ENCODE measurements at places on chromosomes 3 and 15.

DNA sequence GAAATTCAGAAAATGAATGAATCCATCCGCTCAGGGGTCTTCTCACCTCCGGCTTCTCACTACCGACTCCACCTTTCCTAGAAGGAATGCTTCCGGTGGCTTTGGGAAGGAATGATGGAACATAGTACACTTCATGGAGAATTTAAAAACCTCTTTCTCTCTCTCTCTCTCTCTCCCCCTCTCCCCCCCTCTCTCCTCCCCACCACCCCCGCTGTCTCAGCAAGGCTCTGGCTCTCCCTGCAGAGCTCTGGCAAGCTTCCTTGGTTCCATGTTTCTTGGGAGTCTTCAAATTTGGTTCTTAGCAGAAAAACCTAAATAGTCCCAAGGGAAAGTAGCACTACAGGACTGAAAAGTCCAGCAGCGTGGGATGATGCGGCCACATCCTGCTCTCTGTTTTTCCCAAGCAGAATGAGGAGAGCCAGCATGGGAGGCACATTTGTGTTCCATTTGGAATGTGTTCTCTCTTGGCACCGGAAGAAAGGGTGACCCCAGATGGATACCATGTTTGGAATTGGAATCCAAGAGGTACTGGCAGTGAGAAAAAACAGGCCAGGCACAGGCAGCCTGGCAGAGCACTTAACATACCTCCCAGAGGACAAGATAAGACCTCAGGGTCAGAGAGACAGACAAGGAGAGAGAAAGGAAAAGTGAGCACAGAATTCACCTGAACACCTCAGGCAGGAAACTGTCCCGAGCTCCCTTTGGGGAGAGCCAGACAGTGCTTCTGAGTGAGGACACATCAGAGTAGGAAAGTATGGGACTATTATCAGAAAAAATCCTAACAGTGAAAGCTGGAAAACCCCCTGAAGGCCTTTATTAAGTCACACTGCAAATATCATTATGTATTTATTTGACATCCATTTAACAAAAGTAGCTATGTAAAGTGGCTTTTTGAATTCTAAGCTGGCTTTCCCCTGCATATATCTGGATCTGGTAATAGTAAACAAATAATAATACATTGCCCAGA lies at the start of gene POPDC2:
POPDC2 (minus strand) TSS at position 116 of the 967 bp plus-strand sequence. CDS start 166 bp downstream, outside the sequence.
- no peak for DNase-seq

GRCh38 chr3:150547045-150547741 lies 606 bp downstream of the EIF2A start:
- no peak for DNase-seq

DNA sequence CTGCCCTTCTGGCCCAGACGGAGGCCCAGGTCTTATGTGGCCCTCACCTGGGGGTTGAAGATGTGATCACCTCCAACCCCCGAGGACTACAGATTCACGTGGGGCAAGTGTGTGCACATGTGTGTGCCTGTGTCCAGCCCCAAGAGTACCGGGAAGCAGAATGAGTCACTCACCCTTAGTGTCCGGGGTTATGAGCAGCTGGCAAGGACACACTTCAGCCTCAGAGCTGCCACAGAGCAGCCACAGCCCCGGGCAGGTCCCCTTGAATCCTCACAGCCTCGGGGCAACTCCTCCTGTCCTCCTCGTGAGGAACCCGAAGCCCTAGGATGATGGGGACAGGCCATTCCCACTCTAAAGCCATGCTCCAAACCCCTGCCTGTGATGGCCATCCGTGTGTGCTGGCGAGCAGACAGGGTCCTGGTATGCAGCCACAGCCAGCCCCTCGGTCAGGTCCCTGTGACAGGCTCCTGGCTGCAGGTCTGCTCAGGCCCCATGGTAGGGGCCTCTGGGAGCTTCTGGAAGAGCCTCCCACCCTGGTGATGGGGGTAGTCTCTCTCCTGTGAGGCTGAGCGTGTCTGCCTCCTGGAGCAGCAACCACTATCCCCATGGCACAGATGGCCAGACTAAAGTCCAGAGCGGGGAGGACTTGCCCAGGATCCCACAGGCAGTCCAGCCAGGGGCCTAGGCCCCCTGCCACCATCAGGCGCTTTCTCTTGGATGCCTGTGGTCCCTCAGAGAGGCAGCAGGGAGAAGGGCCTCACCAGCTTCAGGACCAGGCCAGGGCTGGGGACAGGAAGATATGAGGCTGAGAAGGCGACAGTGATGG lies 852 bp downstream of the STAB1 start:
- DNase-seq = no peak

- no peak for DNase-seq
Measured at GRCh38 chr3:128309026-128309425, 155.7 kb downstream of the EEFSEC start.

GRCh38 chr3:9947025-9947995 lies 4.9 kb downstream of the PRRT3 start:
- DNase-seq = no peak

GRCh38 chr3:112811917-112812660 lies 34.6 kb downstream of the CD200R1L start:
- DNase-seq = no peak

GRCh38 chr3:45345846-45346580 lies 42.4 kb upstream of the LARS2 start:
- no peak for DNase-seq

DNA sequence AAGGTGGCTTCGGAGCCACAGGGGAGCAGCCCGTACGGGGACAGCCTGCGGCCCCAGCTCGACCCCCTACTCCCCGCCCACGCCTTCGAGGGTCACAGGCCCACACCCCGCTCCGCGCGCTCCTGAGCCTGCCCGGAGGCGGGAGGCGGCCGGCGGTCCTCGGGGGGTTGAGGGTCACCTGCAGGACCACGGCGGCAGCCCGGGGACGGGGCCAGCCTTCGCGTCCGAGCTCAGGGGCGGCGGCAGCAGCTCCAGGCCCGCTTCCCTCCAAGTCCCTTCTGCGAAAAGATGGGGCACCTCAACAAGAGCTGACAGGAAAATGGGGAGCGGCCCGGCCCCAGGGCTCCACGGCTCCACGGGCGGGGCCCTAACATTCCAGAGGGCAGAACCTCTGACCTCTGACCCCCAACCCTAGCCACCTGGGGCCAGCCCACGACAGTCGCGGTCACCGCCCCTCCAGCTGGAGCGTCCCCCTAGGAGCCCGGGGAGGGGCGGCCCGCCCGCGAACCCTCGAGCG lies 428 bp downstream of the LYSMD4 start:
- no peak for DNase-seq

DNA sequence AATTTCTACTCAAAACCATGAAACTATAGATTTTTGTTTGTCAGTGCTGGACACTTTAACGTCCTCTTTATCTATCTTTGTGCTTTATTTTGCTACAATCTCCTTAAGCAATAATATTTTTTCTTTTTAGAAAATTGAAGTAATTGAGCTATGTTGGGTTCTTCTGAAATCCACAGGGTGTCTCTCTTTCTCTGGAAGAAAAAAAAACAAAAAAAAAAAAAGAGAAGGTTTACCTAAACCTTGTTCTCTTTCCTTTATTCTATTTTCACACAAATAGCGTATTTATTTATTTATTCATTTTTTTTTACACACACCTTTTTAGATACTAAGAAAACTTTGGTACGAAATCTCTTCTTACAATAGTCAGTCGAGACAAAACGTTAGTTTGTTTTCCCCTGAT lies 601.0 kb downstream of the EDEM1 start:
- no peak for DNase-seq

GRCh38 chr15:37340438-37340837 lies 240.1 kb upstream of the MEIS2 start:
- DNase-seq = no peak

Data from hematopoietic multipotent progenitor cell treated with erythropoietin and hydrocortisone succinate and interleukin-3 and kit ligand, for 17 days (in vitro differentiated cells).